ENCODE measurements at places on chromosomes 6 and 20. TPM values are rescaled to one million over a fixed set of nuclear protein-coding genes. Genes with fewer than 3 reads are reported as not detected.

GRCh38 chr6:135850882-135851281 is 619 bp upstream of the PDE7B start:
- no peak for DNase-seq

Gene OTOR
- total RNA-seq: not detected

DNA sequence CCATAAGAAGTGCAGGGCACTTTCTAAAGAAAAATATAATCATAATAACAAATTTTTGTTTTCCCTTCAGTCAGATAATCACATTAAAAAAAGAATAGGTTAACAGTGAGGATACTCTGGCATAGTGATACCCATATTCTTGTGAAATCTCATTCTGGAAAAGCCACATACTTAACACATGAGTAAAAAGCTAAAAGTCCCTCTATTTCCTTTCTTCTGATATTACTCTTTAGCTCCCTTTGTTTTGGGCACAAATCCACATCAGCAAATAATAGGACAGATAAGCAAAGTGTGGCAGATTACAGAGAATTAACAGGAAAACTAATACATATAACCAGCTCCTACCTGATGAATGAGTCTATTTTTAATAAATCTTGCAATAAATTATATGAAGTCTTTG is 15.8 kb downstream of the SHPRH start:
- no peak for DNase-seq

Gene CNR1
- total RNA-seq: not detected

Gene EPM2A
- total RNA-seq: 7.7 TPM

DNA sequence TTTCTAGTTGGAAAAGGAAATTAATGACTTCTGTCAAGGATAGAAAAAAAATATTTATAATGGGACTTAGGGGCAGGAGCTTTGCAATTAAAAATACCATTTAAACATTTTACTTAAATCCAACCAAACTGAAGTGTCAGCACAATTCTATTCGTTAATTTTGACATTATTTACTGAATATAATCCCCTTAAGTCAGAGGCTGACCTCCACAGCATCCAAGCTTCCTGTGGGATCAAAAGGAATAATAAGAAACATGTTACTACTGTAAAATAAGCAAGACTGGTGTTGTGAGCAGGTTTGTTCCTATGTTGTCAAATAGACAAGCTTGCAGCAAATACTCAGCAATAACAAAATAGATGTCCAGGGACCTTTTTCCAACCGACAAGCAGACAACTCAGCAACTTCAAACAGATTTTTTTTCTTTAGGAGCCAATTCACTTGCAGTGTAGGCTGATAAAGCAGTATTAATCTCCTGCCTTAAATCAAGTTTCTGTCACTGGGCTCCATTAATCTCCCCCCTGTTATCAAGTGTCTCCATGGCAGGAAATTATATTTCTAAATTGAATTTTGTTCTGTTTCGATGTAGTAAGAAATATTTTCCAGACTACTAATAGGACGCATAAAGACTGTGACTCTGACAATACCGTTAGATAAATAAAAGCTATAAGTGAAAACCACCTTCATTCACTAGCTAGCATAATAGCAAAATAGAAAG is 157.4 kb downstream of the HACE1 start:
- DNase-seq: peak; percentile 53

DNA sequence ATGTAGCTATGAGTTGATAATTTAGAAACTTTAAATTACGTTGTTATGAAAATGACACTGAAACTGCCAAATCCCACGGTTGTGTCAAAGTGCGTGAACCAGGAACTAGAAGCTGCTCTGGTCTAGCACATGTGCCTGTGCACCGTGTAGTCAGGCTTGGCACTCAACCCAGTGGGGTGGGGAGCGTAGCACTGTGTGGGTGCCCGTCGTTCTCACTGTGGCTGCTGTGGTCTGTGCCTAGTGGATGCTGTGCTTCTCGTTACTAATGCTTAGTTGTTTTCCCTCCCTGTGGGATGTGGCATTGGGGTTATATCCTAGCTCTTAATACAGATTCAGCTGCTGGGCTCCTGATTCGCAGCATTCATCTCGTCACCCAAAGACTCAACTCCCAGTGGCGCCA is 46.2 kb upstream of the ADIG start:
- no peak for DNase-seq

- peak; percentile 82 for DNase-seq
These were observed 202.2 kb upstream of the CDYL start for GRCh38 chr6:4574007-4574406.

DNA sequence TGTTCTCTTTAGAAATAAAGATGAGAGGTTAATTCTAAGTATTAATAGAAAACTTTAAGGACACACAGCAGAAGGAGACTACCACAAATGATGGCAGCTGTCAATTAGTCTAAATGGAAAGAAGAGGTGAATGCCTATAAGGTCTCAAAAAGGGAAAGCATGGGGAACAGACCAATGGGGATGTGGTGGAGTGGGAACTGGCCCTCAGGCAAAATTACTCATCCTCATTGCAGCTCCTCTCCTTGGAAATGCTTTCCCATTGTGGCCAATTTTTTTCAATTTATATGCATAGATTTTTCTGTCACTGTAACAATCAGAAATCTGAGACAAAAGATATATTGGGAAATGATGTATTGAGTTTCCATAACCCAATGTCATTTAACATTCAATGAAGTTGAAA is 222.9 kb upstream of the DEFB112 start:
- DNase-seq: no peak

DNA sequence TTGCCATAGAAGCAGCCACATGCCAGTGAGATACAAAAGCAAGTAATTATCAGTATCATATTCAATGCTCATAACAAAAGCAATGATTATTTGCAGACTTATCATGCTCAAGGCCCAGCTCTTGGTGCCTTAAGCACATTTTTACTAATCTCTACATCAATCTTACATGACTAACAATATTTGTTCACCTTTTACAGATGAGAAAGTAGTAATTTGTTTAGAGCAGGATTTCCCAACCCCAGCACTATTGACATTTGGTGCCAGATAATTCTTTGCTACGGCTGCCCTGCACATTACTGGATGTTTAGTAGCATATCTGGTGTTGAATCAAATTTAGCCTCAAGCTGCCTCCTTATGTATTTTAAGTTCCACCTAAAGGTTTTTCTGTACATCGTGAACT is 19.0 kb upstream of the DOK5 start:
- DNase-seq: no peak

GRCh38 chr6:90183587-90184333 is 112.9 kb downstream of the BACH2 start:
- no peak for DNase-seq

- DNase-seq: peak; percentile 66
These were observed 10.3 kb upstream of the TULP1 start for GRCh38 chr6:35522660-35523658.

Gene SLC22A2
- under 0.01 TPM for total RNA-seq

DNA sequence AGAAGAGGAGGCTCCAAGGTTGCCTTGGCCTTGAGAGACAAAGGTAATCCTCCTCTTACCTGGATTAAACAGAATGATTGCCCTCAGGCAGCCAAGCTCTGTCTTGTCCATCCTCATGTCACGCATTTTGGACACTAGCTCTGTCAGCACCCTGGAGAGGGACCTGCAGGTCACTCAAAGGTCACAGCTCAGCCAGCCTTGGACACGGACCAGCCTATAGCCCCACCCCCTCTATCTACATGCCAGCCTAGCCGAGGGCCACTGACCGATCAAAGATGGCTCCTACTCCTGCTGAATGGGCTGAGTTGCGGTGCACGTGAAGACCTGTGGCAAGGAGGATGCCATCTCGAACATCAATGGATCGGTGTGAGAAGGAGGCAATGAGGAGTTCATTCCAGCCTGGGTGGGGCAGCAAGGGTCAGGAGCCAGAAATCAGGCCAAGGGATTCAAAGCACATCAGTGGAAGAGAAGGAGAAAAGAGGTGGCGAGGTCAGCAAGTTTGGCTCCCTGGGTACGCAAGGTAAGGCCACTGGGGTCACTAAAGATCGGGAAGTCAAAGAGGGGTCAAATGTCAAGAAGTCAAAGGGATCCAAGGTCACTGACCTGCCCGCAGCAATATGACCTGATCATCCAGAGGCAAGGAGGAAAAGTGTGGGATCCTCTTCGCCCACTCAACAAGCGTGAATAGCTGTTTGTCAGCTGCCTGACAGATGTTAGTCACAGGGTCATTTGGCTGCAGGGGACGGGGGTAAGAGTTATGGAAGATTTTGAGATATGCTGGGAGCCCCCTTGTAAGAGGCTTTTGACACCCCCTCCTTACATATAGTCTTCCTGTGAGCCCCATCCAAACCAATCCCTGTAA is 3.3 kb upstream of the COL11A2 start:
- DNase-seq: no peak

Gene OR2H1
- total RNA-seq: not detected

Gene TCP11
- total RNA-seq: 0.32 TPM

DNA sequence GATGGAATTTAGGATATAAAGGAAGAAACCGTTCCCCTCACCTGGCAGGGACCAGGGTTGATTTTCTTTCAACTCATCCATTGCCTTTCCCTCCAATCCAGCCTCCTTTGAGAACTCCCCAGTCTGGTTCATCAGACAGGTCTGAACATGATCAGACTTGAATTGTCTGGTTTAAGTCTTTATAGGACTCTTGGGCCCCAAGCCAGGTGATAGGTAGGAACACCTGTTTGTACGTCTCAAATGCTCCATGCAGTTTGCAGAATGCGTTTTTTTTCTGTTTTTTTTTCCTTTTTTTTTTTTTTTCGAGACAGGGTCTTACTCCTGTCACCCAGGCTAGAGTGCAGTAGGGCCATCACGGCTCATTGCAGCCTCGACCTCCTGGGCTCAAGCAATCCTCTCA is 4.1 kb upstream of the CEP250 start:
- DNase-seq: no peak

GRCh38 chr6:150741633-150742200 is 123.8 kb upstream of the MTHFD1L start:
- peak; percentile 8 for DNase-seq

GRCh38 chr6:10248378-10248843 is 166.5 kb downstream of the TFAP2A start:
- DNase-seq: no peak

DNA sequence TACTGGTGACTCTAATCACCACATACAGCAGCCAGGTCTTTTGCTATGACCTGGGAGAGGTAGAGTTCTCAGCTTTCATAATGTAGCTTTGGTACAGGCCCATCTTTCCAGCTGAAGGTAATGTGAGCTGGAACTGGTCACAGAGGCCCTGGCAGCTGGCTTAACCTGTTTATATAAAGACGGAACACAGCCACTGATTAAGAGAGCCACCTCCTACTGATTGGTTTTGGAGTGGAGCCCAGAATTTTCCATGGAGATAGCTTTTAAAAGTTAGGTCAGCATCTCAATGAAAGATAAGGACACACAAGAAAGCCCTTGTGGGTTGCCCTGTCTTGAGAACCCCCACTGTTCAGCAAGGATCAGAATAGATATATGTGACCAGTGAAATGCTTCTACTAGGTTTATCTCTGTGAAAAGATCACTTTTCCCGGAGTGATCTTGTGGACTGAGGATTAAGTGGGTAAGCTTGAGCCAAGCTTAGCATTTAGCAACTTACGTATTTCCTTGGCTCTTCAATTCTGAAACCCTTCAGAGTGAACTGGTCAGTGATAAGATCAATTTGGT is 213.7 kb upstream of the CITED2 start:
- DNase-seq: peak; percentile 97
